Stimulated activated CD4-positive, alpha-beta T cell treated with anti-CD3 and anti-CD28 coated beads, Interleukin-12 subunit alpha, Interleukin-12 subunit beta, amount 100 ng/mL, for 48 hours (primary cell): ENCODE measurements at places on chromosomes 2 and 18.

GRCh38 chr2:135974036-135974435, 11.4 kb downstream of the DARS1 start:
- no peak for DNase-seq

- DNase-seq = no peak
Observed at GRCh38 chr2:234203135-234203984, 152.9 kb downstream of the SPP2 start.

- no peak for DNase-seq
Observed at GRCh38 chr2:205053827-205054410, 508.6 kb downstream of the PARD3B start.

DNA sequence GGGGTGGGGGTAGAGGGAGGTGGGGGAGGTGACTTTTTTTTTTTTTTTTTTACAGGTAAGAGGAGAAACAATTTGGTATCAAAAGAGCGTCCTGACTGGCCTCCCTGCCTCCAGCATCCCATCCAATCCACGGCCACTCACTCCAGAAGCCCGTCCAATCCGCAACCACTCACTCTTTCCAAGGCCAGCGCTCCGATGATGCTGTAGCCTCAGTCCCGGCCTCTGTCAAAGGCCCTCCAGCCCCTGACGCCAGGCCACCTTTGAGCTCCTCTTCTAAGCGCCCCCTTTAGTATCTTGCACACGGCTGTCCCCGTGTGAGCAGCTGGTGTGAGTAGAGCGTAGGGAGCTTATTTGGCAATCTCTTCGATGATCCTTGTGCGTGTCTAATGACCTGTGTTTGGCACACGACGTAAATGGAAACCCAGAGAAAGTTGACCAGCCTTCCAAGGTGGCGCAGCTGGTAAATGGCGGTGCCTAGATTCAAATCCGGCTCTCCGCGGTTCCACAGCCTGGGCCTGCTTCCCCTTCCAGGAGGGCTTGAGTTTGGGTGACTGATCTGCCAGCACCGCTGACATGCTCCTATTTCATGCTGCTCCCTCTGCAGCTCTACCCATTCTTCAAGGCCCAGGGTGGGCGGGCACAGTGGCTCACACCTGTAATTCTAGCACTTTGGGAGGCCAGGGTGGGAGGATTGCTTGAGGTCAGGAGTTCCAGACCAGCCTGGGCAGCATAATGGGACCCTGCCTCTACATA, 23.8 kb upstream of the PXDN start:
- DNase-seq = no peak

GRCh38 chr2:69177785-69178636, 165.0 kb downstream of the ANTXR1 start:
- DNase-seq = no peak

DNA sequence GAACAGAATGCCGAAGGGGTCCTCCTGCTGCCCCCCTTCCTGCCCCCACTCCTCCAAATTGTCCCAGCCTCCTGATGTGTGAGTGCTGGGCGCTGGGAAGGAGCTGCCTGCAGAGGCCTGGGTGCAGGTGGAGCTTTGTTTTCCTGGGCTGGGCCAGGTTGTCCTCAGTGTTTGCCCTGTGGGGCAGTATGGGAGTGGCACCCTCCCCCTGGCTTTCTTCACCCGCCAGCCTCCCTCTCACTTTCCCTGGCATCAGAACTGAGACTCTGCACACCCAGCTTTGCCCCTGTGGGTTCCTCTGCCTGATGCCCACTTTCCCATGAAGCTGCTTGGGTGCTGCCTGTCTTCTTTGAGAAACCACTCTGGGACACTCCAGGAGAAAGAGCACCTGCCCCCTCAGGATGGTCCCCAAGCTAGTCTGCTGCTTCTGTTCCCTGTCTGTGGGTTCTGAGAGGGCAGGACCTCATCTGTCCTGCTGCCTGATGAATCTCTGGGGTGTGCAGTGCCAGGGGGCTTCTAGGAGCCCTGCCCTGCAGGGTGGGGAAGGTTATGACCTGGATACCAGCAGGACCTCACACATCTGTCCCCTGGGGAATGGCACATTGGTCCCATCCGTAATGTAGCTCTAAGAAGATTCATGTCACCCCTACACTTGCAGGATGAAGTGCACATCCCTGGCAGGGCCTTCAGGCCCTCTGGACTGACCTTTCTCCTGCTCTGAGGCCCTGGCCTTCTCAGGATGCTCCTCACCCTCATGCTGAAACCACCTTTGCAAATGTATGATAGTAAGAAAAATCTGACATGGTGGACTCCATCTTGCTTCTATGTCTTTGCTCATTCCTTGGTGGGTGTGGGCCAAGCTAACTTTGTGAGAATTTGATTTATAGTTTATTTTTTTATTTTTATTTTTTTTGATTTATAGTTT, 146.8 kb upstream of the HS6ST1 start:
- no peak for DNase-seq

GRCh38 chr2:197033222-197033621, 106.7 kb upstream of the PGAP1 start:
- DNase-seq = no peak

DNA sequence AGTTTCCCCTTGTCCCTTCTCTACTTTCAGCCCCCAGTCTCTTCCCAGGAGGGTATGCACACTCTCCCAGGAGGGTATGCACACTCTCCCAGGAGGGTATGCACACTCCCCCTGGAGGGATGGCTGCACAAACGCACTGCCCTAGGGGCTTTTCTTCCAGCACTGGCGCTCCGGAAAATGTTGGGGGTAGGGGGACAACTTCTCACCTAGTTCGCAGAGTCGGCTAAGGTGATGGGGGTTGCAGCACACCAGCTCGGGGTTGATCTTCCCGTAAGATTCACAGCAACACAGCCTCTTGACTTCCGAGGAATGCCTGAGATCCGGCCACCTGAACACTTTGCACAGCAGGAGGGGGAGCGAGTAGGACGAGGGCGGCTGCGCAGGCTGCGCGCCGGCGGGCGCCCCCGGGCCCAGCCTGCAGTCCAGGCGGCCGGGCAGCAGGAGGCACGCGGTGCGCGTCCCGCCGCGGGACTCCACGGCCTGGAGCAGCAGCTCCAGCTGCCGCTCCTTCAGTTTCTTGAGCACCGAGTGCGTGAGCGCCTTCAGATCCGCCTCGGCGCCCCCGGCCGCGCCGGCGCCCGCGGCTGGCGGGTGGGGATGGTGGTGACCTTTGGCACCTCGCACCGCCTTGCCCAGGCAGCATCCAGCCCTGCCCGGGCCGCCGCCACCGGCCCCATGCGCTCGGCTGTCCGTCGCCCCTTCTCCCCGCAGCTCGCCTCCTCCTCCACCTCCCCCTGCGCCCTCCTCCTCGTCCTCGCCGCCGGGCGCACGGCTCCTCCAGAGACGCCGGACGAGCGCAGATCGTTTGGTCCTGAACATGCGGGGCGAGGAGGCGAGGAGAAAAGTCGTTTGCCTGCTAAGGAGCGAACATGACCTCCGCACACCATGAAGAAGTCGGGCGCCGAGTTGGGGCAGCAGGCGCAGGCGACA, 894 bp downstream of the SMAD7 start:
- no peak for DNase-seq

DNA sequence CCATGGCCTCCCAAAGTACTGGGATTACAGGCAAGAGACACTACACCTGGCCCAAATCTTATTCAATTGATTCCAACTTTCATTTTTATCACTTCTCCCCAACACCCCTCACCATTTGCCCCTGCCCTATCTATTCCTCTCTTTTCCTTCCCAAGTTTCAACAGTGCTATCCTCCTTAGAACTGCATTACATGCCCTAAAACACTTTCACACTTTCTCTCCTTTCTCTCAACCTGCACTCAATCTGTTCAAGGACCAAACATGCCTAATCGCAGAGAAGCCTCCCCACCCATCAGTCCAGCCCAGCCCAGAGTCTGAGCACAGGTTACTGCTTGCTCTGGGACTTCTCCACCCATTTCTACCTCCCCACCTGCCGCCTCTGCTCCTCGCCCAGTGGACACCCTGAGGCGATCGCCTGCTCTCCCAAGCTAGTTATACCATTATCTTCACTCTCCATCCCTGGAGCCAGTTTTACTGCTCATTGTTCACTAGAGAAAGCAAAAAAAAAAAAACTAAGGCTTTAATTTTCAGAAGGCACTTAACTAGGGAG, 23.7 kb upstream of the DSG1 start:
- DNase-seq = no peak

- no peak for DNase-seq
Observed at GRCh38 chr2:177397481-177398289, 5.1 kb downstream of the AGPS start.

- DNase-seq = no peak
Observed at GRCh38 chr2:40809156-40809555, 357.3 kb upstream of the SLC8A1 start.

GRCh38 chr18:3104190-3105054, 91.5 kb upstream of the LPIN2 start:
- no peak for DNase-seq

DNA sequence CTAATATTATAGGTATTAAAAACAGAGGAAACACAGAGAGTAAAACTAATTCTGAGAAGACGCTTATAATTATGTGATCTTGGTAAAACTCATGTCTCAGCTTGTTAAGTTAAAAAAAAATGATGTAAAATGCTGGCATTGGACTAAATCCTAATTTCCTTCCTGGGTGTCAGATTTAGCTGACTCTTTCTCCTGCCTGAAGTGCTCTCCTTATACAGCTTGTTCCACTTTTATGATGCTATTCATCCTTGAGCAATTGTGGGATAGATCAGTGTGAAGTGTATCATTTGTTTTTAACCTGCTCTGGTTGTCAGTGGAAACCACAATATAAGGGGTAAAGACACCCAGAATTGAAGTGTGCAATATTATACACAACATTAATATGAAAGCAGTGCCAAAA, 84.9 kb downstream of the EFEMP1 start:
- no peak for DNase-seq

DNA sequence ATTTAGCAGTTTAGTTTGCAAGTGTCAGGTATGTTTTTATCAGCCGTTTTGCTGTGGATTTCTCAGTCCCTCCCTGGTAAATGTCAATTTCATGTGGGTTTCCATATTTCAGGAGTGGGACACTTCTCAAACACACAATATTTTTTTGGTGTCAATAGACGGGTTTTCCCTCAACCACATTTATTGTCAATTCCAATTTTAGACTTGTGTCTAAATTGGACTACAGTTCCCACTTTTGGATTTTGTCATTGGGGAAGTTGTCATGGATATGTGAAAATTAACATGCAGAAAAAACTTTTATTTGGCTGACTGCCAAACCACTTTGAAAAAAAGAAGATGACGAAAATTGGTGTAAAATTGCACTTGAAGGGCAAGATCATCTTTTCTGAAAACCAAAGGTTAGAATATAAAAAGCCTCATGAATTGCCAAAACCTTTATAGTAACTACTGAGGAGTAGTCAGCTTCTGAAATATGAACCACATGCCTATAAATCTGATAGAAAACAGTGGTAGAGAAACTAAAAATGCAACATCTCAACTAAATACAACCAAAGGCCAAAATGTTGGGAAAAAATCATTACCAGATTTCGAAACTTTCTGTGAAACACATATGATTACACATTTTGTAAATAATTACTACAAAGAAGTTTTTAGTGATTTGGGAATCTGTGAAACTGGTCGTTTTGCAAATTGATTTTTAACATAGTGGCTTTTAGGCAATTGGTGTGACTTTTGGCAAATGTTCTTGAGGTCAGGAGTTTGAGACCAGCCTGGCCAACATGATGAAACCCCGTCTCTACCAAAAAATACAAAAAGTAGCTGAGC, 106.4 kb downstream of the BCL2L11 start:
- no peak for DNase-seq

DNA sequence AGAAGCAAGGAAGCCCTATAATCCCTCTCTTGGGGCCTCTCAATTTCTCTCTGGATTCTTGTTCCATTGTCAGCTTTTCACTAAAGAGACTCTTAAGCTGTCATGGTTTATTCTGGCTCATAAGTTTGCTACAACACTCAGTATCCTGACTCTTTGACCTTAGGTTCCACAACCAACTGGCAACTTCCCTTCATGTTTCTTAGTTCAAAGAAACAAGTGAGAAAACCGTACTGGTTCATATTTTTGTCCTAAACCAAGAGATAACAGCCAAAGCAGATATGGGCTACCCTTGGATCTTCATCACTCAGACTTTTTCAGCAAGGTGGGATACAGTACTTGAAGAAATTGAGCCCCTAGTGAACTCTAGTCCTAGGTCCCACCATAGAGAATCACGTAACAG, 109.9 kb upstream of the CRIM1 start:
- DNase-seq = no peak

DNA sequence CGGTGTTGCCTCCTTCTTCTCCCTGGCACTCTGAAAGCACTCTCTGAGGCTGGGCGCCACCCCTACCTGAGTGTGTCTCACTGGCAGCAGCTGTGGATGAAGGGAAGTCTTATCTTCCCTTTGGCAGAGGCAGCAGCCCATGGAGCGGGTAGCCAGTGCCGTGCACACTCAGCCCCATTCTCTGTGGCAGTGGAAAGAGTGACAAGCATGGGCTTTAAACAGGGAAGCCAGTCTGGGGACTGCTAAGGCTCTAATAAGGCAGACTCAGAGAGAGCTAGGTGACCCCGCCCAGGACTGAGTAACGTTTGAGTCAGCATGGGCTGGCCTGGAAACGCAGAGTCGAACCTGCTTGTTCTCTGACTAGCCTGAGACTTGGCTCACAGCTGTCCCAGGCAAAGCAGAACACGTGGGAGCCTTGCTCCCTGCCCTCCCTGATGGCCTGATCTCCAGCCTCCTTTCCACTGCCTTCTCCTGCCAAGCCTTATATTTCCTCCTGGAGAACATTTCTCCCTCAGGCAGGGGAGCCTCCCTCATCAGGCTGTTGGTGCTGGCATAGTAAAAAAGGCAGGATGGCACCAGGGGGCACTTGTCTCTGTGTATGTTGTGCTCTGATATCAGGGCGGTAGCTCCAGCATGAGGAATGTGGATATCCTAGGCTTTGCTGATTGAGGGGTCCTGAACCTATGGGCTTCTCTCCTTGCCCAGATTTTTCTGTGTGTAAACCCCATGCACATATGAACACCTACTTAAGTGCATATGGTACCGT, 93.9 kb upstream of the LGALSL start:
- DNase-seq = peak; percentile 62

GRCh38 chr2:30975156-30975555, 163.1 kb downstream of the GALNT14 start:
- DNase-seq = no peak

DNA sequence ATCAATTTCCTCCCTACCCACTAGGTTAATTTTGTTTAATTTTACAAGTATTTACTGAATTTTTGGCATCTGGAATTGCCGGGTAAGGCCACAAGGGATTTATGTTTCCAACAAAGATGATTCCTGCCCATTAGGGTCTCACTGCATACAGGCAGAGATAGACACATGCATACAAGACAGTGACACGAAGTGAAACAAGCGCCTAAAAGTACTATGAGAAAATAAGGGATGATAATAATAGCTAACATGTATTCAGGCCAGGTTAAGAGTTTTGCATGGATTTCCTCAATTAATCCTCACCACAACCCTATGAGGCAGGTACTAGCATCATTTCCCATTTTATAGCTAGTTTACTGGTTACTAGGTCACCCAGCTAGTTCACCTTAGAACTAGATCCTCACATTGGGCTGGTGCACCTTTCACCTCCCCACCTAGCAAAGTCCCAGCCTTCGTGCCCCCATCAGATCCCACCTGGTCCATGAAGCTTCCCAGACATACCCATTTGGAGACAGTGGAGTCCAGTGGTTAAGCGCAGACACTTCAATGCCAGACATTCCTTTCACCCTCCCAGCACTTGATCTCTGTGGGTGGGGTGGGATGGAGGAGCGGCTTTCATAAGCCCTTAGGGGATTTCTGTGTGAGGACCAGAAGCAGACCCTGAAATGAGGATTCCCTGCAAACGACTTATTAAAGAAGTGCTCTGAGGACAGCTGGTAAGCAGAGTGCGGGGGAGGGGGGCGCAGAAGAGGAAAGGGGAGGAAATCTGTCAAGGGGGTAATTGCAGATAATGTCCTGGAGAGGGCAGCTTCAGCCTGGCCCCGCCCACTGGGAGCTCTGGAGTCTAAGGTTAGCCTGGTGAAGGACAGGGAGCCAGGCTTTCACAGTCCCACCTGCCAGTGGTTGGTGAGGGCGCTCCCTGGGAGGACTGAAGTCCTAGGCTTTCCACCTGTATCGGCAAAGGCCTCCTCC, 5.8 kb upstream of the DGUOK start:
- peak; percentile 20 for DNase-seq
